ENCODE measurements at places on chromosomes 3 and 15.

- DNase-seq: no peak
Measured at GRCh38 chr15:79015416-79015815, 70.6 kb upstream of the CTSH start.

DNA sequence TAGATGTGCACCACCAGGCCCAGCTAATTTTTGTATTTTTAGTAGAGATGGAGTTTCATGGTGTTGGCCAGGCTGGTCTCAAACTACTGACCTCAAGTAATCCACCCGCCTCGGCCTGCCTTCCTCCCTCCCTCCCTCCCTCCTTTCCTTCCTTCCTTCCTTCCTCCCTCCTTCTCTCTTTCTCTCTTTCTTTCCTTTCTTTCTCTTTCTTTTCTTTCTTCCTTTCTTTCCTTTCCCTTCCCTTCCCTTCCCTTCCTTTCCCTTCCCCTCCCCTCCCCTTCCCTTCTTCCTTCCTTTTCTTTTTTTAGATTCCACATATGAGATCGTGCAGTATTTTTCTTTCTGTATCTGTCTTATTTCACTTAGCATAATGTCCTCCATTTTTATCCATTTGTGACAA, 81.3 kb downstream of the FAM81A start:
- no peak for DNase-seq

DNA sequence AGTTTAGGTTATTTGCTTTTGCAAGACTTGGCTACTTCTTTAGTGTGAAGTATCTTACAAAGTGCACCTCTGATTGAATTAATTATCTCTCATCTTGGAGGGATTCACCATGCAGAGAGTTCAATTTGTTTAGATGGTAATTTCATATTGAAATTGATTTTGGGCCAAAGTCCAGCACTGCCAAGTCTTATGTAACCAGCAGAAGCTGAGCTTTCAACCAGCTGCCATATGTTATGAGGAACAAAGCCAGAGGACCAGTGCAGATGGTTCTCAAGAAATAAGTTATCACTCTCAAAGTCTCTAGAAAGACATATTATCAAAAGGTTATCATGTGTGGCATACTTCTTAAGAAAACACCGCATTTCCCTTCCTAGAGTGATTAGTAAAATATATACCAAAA, 29.0 kb downstream of the ABHD6 start:
- no peak for DNase-seq

GRCh38 chr3:157123621-157124020, 36.3 kb downstream of the CCNL1 start:
- DNase-seq: no peak

- no peak for DNase-seq
Measured at GRCh38 chr3:99529265-99529664, 109.1 kb upstream of the COL8A1 start.

- no peak for DNase-seq
Measured at GRCh38 chr3:161305095-161305991, 66.0 kb downstream of the SPTSSB start.

DNA sequence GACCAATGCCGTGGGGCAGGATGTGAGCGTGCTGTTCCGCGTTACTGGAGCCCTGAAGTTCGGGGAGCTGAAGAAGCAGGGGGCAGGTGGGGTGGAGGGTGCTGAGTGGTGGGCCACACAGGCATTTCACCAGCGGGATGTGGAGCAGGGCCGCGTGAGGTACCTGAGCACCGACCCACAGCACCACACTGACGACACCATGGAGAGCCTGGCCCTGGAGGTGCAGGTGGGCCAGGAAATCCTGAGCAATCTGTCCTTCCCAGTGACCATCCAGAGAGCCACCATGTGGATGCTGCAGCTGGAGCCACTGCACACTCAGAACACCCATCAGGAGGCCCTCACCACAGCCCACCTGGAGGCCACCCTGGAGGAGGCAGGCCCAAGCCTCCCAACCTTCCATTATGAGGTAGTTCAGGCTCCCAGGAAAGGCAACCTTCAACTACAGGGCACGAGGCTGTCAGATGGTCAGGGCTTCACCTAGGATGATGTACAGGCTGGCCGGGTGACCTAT, 179.6 kb downstream of the TBC1D2B start:
- DNase-seq: no peak

DNA sequence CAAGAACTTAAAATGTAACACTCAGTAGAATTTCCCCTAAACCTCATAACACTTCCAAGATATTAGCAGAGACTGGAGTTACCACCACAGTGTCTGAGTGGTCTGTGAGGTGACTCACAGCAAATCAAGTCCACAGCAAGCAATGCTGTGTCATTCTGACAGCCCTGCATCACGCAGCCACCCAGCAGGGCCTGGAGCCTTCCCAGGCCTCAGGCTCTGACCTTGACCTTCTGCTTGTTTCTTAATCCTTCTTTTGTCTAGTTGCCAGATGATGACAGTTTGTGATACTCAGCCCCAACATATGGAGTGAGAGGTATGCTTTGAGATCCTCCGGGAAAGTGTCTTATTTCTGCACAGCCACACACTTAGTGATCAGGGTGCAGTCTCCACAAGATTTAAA, 82.5 kb downstream of the TOP2B start:
- no peak for DNase-seq

GRCh38 chr3:188169830-188170455, 16.0 kb downstream of the LPP start:
- DNase-seq: no peak

DNA sequence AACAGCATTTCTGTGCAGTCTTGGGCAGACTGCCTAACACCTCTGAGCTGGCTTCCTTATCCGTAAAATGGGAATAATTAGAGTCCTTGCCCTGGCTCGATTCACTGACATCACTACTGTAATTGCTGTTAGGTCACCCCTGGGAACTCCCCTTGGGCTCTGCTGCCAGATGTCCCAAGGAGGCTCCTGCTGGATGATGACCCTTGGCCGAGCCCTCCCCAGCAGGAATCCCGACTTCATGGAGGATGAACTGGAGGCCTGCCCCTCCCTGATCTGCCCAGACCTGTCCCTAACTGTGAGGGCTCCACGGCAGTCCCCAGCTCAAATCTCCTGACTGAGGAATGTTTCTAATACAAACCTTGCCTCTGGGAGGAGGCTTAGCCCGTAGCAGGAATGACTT, 18.0 kb downstream of the ESYT3 start:
- DNase-seq: no peak

DNA sequence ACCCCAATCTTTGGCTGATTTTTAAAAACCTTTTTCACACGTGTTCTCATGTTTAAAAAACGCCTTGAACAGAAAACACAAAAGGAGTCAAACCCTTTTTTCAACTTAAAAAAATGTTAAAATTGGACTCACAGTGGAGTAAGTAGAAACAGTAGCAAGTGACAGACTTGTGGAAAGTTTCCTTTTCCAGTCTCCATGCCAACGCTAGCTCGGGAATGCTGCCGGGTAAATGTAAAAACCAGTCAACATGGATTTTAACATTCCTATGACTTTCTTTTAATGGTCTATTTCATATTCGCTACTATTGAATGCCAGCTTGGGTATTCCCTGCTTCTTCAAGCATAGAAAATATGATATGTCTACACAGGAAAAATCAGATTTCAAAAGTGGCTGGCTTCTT, 1.6 kb upstream of the PROK2 start:
- DNase-seq: no peak

- no peak for DNase-seq
Measured at GRCh38 chr15:56295433-56295832, 51.8 kb upstream of the RFX7 start.

DNA sequence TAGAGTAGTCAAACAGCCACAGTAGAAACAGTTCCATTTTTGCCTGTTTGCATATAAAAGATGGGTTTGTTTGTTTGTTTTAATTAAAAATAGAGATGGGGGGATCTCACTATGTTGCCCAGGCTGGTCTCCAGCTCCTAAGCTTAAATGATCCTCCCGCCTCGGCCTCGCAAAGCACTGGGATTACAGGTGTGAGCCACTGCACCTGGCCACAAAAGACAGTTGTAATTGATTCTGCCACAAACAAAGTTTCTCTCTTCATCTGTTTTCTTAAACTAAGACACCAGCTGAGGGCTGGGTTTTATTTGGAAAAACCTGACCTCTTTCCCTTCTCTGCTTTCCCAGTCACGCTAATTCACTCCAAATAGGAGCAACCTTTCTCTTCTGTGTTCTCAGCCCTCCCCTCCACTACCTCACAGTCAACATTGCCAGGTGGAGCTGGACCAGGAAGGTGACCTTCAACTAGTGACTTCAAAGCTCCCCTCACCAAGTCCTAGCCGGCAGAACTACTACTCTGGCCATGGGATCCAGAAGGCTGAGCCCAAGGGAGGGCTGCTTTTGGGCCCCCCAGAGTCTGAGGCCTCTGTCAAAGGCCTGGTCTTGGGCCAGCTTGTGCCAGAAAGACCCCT, 1.5 kb upstream of the IDH2 start:
- no peak for DNase-seq

- DNase-seq: no peak
Measured at GRCh38 chr3:108183181-108183580, 39.0 kb downstream of the IFT57 start.

GRCh38 chr3:124117486-124117885, 125.6 kb upstream of the ROPN1 start:
- no peak for DNase-seq

GRCh38 chr3:13120928-13121552, 47.8 kb upstream of the IQSEC1 start:
- DNase-seq: no peak

GRCh38 chr3:11002371-11002807, 9.8 kb downstream of the SLC6A1 start:
- DNase-seq: no peak
